Nephron progenitor cell (in vitro differentiated cells): ENCODE measurements at places on chromosomes 3 and 15.

GRCh38 chr3:58532794-58533220, 4.2 kb downstream of the ACOX2 start:
- DNase-seq = peak; percentile 75

GRCh38 chr3:39413691-39414420, 7.3 kb downstream of the RPSA start:
- no peak for DNase-seq

GRCh38 chr15:49895347-49896223, 223.4 kb downstream of the ATP8B4 start:
- no peak for DNase-seq

GRCh38 chr3:9012521-9012920, 49.2 kb upstream of the RAD18 start:
- DNase-seq = no peak

DNA sequence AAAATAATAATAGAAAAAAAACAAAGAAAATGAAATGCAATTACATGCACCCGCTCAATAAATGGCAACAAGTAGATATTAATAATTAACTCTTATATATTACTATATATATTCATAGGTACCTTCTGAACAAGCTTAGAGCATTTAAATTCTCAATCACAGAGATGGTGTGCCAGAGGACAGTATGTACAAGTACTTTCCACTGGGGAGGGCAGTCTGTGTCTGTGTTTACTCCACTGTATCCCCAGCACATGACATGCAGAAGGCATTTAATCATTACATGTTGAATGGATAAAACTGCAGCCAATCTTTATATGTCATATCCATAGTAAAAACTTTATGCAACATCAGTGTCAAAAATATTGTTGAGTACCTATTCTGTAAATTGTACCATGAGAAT, 97.8 kb downstream of the UACA start:
- no peak for DNase-seq

DNA sequence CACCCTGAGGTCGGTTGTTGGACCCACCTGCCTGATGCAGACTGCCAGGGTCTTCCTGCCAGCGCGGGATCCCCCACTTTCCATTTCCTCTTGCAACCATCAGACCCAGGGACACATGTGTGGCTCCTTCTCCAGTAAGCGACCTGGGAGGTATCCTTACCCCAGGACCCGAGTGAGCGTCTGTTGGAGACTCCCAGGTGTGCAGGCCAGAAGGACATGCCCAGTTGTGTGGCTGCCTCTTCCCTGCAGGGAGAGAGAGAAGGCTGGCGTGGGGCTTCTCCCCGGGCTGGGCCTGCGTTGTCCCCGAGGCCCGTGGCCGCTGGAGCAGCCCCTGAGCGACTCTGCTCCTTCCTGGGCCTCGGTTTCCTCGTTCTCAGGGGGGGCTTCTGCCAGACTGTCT, 56.8 kb downstream of the APBA2 start:
- no peak for DNase-seq

GRCh38 chr15:58574631-58575030, 142.8 kb downstream of the LIPC start:
- no peak for DNase-seq

GRCh38 chr3:177887475-177887874, 648.8 kb upstream of the KCNMB2 start:
- no peak for DNase-seq

GRCh38 chr3:38662544-38662943, 13.1 kb upstream of the SCN5A start:
- no peak for DNase-seq

GRCh38 chr15:77009646-77010311, 14.9 kb downstream of the PSTPIP1 start:
- no peak for DNase-seq

GRCh38 chr3:170689893-170690660, 104.2 kb upstream of the SLC7A14 start:
- DNase-seq = peak; percentile 77

DNA sequence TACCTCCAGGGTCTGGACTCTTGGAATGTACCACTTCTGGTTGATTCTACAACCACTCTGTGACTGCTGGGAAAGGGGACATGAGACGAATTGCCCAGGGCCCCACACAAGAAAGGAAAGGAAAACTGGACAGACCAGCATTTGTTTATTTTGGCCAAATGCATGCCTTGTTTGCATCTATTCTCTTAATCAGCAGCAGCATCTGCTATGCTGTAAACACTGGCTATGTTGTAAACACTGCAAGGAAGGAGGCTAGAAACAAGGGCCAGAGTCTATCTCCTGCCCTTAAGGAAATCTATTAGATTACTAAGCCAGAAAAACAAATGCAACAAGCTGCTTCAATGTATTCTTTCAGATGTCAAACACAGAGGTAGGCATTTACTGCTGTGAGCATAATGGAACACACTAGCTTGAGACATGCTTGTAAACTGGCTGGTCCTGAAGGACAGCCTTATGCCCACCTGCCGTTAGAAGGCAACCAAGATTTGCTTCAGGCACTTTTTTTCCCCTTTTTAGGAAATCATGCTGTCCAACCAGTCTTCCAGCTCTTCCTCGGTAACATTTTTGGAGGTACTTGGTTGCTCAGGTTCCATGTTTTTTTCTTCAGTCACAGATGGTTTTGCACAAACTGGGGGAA, 102.1 kb upstream of the CHRM5 start:
- DNase-seq = no peak
